Hematopoietic multipotent progenitor cell treated with erythropoietin and hydrocortisone succinate and interleukin-3 and kit ligand, for 8 days (in vitro differentiated cells): ENCODE measurements at places on chromosomes 1 and 21.
A peak's percentile ranks its signal among the peaks of the same experiment; 100 is the strongest.

- peak; percentile 60 for DNase-seq
These were observed 455 bp downstream of the BSDC1 start for GRCh38 chr1:32393832-32394140.

- no peak for DNase-seq
These were observed 24.5 kb upstream of the TRIM45 start for GRCh38 chr1:117146072-117146471.

DNA sequence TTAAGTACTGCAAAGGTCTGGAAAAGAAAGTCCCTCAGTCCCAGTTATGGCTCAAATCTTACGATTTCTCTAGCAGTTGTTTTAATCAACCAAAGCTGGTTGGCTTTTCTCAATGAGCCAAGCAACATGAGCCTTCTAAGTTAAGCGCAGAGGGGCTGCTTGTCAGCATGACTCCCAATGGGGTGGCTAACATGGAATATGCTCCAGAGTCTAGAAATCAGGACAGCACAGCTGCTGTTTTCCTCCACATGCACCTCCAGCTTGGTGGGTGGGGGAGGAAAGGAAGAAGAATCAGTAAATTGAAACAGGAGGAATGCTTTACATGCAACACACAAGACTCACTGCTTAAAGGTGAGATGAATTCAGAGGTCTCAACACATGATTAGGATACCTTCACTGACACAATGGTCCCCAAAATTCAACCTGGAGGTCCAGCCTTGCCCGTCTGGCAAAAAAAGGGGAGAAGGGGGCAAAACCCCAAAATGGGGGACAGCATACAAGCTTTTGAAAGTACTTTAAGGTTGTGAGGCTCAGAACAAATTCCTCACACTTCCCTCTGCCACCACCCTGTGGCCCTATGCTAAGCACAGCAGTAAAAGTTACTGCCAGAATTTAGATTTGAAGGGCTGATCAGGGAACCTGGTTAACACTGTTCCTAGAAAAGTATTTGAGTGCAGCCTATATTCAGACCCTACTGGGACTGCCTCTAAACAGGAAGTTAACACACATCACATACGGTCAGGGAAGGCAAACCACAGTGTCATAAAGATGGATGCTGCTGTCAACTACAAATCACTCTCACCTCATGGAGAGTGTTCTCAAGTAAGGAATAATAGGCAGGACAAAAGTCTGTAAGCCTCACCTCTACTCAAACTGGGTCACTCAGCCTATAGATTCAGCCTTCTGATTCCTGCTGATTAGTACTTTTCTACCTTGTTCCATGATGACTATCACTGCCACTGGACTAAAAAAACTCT is 2.6 kb downstream of the GATAD2B start:
- DNase-seq = peak; percentile 61

DNA sequence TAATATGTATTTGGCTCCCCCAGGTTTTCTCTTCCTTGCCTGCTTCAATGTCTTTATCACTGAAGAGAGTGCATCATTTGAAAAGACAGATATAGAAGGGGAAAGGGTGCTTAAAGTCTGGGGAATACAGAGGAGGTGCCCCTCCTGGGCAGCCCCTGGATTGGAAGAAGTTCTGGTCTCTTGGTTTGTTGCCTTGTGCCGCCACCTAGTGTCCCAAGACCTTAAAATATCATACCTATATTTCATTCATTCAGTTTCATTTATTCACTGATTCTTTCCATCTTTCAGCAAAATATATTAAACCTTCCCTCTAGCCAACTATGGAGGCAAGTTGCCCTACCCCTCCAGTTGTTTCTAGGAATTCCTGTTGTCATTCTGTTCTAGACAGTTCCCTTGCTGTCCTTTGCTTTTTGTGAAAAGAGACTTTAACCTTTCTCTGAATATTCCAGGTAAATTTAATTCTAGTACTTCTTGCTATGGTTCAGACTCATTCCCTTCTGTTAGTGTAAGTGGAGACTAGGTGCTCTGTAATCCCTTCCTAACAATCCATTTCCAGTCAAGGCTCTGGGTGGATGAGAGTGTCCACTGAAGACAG is 56.1 kb downstream of the MEF2D start:
- DNase-seq = peak; percentile 52

DNA sequence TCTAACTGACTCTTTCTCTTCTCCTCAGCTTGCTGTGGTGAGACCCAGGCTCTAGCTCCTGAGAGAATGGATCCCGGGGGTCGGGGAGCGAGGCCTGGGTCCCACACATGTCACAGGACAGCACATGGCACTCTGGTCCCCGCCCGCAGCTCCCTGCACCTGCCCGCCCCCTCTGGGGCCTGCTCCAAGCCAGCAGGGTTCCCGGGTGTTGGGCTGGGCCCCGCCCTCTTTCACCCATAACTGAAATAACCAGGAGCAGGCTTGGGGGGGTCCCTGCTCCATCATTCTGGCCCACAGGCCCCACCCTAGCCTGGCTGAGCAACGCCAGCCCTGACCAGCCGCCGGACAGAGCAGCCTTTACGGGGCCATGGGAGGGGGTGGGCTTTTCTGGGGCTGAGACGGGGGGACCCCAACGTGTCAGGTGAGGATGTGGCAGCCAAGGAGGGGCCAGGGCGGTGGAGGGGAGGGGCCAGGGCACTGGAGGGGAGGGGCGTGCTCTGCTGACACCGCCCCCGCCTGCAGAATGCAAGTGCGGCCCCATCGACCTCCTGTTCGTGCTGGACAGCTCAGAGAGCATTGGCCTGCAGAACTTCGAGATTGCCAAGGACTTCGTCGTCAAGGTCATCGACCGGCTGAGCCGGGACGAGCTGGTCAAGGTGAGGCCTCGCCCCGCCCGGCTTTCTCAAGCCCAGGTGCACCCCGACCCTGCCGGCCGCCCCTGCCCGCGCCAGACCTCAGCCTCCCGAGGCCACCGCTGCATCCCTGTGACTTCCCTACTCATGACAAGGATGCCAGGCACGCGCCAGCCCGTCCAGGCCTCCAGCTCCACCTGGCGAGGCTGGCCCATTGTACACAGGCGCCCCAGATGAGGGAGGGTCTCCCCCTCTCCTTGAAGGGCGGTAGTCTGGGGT is 19.4 kb downstream of the COL6A1 start:
- DNase-seq = no peak

- peak; percentile 41 for DNase-seq
These were observed 169.7 kb downstream of the PBX1 start for GRCh38 chr1:164728719-164729118.

DNA sequence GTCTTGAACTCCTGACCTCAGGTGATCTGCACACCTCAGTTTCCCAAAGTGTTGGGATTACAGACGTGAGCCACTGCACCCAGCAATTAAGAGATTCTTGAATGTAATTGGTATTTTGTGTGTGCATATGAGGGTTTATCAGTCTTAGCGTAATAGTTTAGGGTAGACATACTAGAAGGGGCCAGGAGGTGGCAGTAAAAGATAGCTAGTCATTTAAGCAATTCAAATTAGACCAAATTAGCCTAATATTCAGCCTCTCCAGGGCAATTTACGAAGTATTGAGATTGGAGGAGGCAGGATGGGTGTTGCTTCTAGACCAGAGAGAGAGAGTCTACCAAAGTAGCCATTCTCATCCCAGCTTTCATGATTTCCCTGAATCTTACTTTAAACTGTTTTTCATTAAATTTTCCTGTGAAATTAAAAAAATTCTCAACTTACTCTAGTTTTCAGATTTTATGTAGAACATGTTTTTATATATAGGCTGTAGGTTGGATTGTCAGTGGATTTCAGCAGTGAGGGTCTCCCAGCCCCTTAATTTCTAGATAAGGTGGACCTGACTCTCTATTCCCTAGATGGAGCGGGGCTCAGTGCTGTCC is 119.7 kb downstream of the HHAT start:
- peak; percentile 62 for DNase-seq

DNA sequence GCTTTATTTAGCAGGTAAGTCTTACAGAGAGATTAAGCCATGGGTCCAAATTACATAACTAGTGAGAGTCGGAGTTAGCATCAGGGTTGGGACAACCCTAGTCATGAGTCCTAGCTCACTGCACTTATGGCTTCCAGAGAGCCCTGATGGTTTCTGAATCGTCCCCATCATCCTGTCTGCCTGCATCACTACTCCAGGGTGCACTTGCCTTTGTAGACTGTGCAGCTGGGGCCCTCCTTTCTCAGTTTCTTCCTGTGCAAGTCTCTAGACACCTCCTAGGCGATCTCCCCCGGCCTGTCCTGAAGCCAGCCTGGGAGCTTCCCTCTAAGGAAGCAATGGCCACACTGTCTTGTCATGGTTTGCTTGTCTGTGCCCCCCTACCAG is 37.1 kb downstream of the KIAA0040 start:
- DNase-seq = no peak

DNA sequence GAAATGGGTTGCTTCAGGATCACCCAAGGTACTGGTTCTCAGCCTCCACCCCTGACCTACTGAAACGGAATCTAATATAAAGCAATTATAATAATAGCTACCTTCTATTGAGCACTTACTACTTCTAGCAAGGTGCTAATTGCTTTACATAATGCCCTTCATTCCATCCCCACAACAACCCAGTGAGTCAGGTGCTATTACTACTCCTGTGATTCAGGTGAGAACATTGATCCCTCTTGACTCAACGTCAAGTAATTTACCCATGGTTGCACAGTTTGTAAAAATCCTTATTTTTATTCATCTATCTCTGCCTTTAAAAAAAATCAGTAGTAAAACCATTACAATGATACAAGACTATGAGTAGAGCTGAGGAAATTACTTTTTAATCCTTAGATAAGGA is 85.2 kb downstream of the UCHL5 start:
- no peak for DNase-seq

GRCh38 chr1:115077286-115077983 is 11.9 kb downstream of the TSPAN2 start:
- DNase-seq = no peak

GRCh38 chr21:14273736-14274538 is 58.0 kb downstream of the RBM11 start:
- peak; percentile 63 for DNase-seq

GRCh38 chr1:165763442-165763841 is 5.2 kb downstream of the TMCO1 start:
- DNase-seq = no peak

GRCh38 chr1:216186816-216187215 is 236.4 kb downstream of the USH2A start:
- no peak for DNase-seq

GRCh38 chr1:34988581-34988980 is 3.4 kb upstream of the TMEM35B start:
- DNase-seq = no peak

DNA sequence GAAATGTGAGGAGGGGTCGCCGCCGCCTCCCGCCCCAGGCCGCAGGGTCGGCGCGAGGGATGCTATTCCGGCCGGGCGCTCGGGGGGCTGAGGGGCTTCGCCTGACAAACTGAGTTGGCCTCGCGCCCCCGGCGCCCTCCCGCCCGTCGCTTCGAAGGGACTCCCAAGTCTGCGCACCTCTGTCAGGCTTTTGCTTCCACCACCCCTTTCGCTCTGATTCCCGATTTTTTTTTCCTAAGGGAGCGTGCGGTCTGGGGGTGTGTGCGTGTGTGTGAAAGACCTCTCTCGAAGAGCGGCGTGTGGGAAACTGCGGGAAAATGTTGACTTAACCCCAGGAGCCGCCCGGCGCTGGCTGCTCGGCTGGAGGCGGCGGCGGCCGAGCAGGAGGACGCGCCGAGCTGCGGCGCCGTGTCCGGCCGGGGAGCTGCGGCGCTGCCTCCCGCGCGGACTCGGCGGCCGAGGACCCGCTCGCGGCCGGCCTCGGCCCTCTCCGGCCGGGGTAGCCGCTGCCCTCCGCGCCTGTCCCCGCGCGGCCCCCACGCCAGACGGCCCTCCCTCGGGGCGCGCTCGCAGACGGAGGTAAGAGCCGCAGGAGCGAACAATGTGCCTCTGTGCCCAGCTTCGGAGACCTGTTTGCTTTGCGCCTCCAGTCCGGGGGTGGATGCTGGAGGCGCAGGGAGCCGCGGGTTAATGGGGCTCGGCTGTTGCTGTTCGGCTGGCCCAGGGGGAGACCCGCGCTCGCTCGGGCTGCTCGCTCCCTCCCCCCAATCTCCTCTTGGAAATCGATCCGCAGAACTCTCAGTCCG is 1.1 kb downstream of the ADGRL2 start:
- DNase-seq = no peak

- DNase-seq = no peak
These were observed 45.9 kb upstream of the KIF26B start for GRCh38 chr1:245108909-245109308.

DNA sequence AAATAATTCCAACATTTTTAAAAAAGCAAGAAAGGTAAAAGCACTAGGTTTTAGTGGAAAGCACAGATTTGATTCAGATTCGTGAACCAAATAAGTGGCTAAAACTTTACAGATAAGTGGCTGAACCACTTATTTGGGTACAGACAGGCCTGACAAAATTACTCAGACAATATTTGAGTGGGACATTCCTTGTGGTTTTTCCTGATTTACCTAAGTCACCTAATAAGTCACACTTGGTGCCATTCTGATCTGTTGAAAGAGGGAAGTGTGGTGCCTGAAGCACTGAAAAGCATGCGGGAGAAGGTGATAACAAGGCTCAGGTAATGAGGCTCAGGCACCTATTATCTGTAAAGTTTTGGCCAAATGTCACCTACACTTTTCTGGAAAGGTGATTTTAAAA is 81.6 kb upstream of the CD55 start:
- DNase-seq = no peak

GRCh38 chr1:52323731-52324130 is 42.3 kb downstream of the CC2D1B start:
- DNase-seq = no peak

- no peak for DNase-seq
These were observed 111.3 kb downstream of the ADSS2 start for GRCh38 chr1:244340396-244340795.

GRCh38 chr1:204924013-204924759 is 53.5 kb downstream of the NFASC start:
- no peak for DNase-seq

GRCh38 chr1:5914676-5915365 is 77.4 kb downstream of the NPHP4 start:
- DNase-seq = no peak

DNA sequence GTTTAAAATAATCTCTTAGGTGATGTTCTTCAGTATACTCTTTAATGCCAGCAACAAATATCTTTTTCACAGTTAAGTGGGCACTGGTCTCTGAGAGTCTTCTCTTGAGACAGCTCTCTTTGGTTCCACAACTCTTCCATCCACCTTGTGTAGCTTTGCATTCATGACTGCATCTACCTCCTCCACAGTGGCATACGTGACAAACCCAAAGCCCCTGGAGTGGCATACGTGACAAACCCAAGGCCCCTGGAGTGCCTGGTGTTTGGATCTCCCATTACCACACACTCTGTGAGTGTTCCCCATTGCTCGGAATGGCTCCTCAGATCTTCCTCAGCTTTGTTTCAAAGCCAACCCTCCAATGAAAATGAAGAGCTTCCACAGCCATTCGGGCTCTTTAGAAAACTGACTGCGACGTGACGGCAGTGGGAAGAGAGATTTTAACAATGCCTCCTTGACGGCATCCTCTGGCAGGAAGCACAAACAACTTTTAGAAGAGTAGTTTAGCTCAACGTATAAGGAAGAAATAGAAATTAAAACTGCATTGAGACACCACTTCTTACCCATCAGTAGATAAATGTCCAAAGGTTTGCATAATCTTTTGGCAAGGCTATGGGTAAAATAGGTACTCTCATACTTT is 45.8 kb downstream of the SLC30A7 start:
- DNase-seq = no peak
